DMS 273 treated with DMSO at 0.1 percent for 48 hours (cell line): ENCODE measurements at places on chromosomes 4 and X.

DNA sequence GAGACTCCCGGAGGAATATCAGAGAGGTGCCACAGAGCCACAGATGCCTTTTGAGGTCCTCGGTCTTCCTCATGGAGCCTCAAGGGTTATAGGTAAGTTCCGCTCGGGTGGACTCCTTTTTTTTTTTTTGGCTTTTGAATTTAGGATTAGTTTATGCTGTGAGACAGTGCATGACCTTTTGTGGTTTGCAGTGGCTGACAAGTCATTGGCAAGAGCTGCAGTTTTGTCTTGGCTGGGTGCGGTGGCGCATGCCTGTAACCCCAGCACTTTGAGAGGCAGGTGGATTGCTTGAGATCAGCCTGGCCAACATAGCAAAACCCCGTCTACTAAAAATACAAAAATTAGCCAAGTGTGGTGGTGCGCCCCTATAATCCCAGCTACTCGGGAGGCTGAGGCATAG, 4.5 kb upstream of the GRSF1 start:
- no peak for DNase-seq

GRCh38 chr4:14871676-14872430, 130.4 kb upstream of the CPEB2 start:
- no peak for DNase-seq

- no peak for DNase-seq
These were observed 52.8 kb downstream of the PDLIM5 start for GRCh38 chr4:94504545-94504944.

GRCh38 chr4:152734699-152735050, 44.9 kb downstream of the TIGD4 start:
- no peak for DNase-seq

DNA sequence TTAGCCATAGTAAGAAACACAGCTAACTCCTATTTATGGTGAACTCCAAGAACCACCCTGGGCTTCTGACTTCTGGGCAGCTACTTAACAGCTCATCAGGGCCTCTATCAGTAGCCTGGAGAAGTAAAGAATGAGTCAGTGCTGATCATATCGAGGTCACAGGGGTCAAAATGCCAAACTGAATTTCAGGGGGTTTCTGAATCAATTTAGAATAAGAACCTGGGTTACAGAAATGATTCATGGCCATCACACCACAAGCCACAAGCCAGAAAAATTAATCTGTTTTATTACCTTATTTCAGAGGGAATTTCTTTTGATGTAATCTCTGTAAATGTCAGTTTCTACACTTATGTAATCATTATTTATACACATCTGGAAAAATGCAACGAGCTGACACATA, 64.4 kb downstream of the CHST7 start:
- no peak for DNase-seq

GRCh38 chr4:1841201-1841886, 14.6 kb downstream of the LETM1 start:
- no peak for DNase-seq

DNA sequence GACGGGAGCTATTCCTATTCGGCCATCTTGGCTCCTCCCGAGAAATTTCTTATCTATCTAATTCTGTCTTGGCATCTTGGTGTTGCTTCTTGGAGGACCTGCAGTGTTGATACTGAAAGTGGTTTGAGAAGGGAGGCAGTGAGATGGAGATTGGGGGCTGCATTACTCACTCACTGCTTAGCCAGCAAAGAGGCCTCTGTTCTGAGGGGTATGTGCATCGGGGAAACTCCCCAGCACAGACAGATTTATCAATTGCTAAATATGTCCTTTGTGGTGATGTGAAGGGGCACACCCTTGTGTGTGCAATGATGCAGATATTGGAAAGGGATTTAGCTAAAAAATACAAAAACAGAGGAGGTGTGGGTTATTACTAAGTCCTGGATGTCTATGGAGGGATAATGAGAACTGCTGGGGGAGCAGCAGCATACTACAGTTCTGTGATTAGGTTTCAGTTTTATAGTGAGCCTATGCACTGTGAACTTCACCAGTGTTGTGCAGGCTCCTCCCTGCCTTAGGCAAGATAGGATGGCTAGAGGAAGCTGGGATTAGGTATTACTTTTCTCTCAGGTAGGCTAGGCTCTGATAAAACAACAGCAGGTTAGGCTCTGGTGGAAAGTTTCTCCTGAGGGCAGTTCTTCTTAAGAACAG, 279.0 kb downstream of the HS3ST1 start:
- DNase-seq = no peak

- DNase-seq = no peak
These were observed 1.3 kb downstream of the CASP3 start for GRCh38 chr4:184648054-184648312.

DNA sequence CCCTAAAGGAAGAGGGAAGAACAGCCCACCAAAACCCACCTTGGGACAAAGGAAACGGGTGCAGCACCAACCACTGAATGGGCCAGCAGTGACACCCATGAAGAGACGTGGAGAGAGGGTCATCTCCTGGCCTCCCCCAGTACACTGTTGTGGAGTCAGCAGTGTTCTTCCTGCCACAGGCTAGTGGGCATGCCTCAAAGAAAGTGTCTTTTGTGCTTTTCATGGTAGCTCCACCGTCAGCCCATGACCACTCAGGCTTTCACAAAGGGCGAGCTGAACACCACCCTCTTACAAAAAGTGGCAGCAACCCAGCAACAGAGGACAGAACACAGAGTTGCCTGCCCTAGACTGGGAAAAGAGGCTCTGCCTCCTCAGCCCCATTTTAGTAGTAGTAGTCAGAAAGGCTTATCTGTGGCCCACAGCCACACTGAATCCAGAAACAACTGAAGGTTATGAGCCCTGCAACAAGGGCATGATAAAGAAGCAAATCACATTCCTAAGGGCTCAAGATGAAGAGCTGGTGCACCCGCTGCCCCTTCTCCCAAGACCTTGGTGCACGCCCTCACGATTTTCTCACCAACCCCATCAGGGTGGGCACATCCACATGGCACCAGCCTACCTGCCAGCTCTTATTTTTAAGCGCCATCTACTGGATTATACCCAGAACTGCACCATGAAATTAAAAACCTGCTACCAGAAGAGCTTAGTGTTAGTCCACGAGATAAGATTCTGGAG, 53.1 kb downstream of the RAB28 start:
- DNase-seq = no peak

DNA sequence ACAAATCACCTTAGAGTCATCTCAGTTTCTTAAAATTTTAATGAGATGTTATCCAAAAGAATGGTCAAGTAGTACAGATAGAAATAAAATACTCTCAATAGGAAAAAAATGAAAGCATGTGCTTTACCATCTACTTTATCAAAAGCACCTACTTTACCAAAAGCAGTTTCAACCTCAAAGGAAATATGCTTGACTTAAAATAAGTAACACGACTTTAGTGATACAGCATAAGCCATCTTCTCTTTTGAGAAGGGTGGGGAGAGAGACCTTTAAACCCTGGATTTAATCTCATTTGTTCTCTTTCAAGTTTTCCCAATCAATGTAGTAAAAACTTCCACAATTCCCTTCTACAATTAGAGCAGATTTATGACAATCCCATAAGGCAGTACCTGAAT, 26.5 kb downstream of the OTUD4 start:
- no peak for DNase-seq

DNA sequence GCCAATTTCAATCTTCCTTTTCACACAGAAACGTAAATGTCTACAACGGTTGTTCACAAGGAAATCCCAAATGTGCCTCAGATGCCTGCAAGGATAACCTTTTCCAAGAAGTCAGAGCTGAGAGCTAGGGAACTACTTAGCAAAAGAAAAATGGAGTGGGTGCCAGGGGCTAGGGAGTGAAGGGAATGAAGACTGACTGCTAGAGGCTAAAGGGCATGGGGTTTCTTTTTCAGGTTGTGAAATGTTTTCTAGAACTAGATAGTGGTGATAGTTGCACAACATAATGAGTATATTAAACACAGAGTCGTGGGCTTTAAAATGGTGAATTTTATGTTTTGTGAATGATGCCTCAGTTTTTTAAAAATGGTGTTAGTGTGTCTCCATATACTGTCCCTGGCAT, 53.4 kb downstream of the CD99L2 start:
- no peak for DNase-seq

- DNase-seq = no peak
These were observed 1.5 kb upstream of the NR3C2 start for GRCh38 chr4:148443512-148444295.

- no peak for DNase-seq
These were observed 11.8 kb upstream of the FGF13 start for GRCh38 chrX:138723301-138723700.

DNA sequence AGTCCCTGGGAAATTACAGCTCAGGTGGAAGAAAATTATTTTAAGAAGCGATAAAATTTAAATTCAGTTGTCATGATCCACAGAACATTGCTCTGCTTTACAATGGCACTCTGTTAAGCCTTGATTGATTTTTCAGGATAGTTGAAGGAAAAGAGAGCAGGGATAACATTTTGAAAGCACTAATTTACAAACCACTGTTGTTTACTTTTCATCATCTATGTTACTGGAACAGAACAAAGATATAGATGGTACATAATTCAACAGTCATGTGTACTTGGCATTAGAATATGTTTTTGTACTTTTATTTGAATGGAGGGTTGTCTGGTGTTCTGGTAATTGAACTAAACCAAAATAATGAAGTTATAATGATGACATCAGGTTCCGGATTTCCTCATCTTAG, 2.6 kb upstream of the ODAM start:
- no peak for DNase-seq

DNA sequence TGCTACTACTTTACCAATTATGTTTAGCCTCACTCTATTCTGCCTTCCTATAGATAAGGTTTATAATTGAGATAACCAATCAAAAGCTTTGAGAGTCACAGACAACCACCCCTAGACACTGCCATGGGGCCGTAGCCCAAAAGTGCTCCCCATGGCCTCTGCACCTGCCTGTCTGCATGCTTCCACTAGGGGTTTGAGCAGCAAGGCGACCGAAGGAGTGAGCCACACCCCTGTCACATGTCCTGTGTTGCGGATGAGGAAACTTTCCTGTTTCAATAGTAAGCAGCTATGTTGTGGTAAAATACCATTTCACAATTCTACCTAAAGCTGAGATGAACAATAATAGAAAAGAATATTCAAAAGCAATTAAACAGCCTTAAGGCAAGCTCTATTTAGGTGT, 856.0 kb upstream of the FRG1 start:
- no peak for DNase-seq

DNA sequence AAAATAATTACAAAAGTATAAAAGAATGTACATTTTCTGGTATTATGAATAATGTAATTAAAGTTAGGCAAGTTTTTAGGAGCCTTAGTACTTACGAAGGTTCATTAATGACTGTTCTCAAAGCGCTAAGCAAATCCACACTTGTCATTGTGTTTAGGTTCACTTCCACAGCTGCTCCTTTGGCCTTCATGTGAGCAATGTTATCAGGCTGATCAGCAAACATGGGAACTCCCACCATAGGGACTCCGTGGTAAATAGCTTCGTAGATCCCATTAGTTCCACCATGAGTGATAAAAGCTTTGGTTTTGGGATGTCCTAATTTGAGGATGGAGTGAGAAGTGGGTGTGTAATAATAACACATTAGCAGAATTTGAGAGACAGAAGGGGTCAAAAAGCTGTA, 45.1 kb downstream of the UGT2A2 start:
- no peak for DNase-seq

GRCh38 chr4:78213218-78213617, 156.1 kb downstream of the FRAS1 start:
- DNase-seq = no peak

GRCh38 chr4:113996599-113997177, 17.2 kb upstream of the ARSJ start:
- no peak for DNase-seq

- DNase-seq = no peak
These were observed 7.0 kb downstream of the MTM1 start for GRCh38 chrX:150575419-150575814.

DNA sequence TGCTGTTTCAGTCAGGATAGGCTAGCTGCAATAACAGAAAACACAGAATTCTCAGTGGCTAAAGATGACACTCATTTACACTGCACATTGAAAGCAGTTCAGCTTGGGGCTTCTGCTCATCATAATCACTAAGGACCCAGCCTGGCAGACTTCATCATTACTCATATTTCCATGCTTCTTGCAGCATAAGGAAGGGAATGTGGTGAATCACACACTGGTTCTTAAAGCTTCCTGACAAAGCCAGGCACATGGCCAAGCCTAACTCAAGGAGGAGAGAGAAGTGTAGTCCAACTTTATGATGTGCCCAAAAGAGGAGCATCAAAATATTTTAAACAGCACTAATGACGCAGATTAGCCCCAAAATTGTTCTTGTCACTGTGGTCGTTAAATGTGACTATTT, 186.5 kb downstream of the BANK1 start:
- DNase-seq = peak; percentile 28

GRCh38 chrX:22795671-22796070, 204.1 kb upstream of the DDX53 start:
- DNase-seq = no peak

GRCh38 chrX:48737940-48738339, 23.6 kb upstream of the GLOD5 start:
- no peak for DNase-seq

DNA sequence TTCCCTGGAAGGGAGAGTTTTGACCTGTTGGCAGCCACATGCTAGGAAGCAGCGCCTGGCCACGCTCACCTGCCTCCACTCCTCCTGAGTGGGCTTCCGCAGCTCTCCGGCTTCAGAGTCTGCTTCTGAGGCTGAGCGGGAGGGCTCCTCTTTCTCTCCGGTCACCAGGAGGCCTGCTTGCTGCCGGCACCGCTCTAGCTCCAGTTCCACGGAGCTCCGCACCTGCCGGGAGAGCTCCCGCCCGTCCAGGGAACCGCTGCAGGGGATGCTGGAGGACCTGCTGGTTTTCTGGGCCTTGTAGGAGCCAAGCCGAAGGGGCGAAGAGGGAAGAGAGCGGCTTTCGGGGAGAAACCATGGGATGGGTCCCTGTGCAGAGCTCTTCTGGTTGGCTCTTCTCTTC, 26.0 kb downstream of the PPEF2 start:
- DNase-seq = no peak

- no peak for DNase-seq
These were observed 211.7 kb downstream of the ZNF674 start for GRCh38 chrX:46333550-46333949.

DNA sequence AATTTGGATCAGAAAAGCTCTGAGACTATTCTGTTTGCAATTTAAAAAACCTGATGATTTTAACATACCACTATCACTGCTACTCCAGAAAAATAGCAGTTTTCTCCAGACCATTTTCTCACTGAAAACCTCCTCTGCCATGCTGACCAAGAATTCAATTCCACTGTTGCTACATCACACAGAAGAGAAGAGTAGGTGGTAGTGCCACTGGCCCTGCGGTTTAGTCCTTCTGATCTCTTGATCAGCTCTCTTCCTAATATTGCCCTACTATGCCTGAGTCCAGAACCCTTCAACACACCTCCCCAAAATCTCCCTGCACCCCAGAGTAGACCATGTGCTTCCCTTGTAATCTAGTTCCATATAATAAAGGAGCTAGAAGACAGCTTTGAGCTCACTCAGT, 55.8 kb upstream of the HS3ST1 start:
- no peak for DNase-seq
